Heart right ventricle (tissue), 16 donors: ENCODE measurements at places on chromosomes 11 and 22.

- DNase-seq = peak; percentile 11
These were observed 90.2 kb downstream of the SEZ6L start for GRCh38 chr22:26259510-26259909.

DNA sequence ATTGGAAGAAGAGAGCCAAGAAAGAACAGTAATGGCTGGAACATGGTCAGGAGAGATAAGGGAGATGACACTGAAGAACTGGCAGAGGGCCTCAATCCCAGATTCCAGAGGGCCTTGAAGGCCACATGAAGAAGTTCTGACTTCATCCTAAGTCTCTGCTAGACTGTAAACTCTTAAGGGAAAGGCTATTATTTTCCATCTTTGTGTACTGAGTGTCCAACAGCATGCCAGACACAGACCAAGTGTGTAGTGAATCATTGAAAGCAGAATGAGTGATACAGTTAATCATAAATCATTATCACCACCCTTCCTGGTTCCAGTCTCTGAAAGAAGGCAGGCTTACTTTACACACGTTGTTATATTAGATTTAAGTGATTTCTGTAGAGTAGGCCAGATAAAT lies 185.3 kb upstream of the C11orf87 start:
- no peak for DNase-seq

DNA sequence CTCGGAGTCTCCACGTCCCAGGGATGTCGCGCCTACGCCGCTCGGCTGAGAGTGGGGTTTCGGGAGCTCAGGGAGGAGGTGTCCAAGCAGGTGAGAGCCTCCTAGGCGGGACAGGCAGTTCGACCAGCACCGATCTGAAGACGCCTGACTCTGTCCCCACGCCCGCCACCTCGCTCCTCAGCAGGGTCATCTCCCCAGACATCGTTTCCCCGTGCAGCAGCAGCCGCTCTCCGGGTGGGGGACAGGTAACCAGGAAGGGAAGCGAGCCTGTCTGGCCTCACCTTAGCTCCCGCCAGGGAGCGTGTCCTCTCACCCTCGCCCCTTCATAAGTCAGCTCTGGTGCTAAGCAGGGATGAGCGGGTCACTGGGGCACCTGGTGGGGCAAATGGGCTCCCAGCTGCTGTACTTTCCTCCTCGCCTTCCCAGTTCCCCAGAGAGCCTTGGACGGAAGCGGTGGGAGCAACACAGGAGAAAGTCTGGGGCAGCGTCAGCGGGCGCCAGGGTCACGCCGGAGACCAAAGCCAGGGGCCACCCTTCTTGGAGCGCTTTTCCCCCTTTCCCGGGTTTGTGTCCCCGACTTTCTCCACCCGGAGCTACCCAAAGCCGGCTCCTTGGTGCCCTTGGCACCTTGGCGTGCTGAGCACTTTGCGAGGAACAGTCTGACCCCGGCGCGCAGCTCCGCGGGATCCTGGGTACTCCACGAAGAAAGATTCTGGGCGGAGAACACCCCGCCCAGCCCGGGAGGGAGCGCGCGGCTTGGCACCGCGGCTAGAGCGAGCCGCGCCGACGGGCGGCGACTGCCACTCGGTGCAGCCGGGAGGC lies 1.6 kb downstream of the SPON1 start:
- peak; percentile 41 for DNase-seq

- DNase-seq = no peak
These were observed 24.7 kb downstream of the DGCR2 start for GRCh38 chr22:19097518-19097917.

GRCh38 chr11:113730887-113731726 lies 25.0 kb upstream of the TMPRSS5 start:
- DNase-seq = no peak

DNA sequence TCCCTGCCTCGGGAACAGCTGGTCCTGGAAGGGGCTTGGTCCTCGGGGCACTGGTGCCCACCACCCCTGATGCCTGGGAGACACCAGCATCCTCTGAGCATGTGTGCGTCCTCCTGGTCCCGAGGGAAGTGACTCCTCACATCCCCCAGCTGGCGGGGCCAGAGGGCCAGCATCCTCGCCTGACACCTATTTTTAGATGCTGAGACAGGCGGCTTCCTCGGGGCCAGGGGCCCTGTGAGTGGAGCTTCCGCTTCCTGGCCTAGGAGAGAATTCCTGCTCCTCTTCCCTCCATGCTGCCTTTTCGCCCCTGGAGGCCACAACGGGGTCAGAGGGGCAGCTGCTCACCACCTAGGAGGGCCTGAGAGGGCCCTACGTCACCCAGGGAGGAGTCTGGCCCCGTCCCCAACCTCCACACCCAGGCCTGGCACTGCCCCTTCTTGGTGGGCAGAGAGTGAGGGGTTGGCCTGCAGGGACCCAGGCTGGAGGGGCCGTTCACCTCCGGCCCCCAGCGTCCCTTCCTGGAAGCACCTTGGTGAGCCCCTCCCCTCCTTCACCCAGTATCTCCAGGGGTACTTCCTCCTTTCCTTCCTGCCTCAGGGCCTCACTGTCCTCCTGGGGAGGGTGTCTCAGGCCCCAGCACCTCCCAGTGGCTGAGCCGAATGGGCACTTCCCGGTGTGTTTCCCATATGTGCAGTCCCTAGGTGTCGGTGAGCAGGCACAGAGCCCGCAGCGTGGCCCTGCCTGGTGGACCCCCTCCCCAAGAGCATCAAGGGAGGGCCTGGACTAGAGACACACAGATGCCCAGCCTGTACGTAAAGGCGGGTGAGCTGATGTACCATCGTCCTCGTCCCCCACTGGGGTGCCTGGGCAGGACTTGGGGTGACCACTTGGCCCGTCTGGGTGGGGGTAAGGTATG lies 6.1 kb downstream of the CD81 start:
- DNase-seq = peak; percentile 88

- no peak for DNase-seq
These were observed 19.1 kb upstream of the EHD1 start for GRCh38 chr11:64897381-64898075.

- DNase-seq = no peak
These were observed 48.3 kb upstream of the PAK1 start for GRCh38 chr11:77522215-77522614.

- no peak for DNase-seq
These were observed 3.9 kb downstream of the TSPAN4 start for GRCh38 chr11:846496-847098.

DNA sequence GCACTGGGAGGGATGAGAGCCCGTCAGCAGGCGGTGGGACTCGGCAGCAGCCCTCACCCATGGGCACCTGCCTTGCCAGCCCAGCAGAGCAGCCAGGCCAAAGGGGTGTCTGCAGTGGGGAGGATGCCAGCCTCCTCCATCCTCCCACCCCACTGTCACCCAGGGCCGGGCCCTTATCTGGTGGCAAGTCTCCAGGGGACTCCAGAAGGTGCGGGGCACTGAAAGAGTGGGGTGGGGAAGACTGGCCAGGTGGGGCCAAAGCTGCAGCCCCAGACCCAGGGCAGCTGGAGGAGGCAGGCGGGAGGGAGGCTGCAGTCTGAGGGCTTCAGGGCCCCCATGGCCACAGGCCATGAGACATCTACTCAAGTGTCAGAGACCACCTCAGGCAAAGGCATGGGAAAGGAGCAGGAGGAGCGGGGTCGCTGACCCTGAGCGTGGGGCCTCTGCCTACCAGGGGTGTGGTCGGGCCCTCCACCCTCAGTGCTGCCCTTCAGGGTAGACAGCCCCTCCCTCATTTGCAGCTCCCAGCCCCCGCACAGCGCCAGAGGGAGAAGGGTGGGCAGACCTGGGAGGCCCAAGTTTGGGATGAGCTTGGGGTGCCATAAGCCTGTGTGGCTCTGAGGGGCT lies 3.5 kb downstream of the DGCR6L start:
- no peak for DNase-seq

DNA sequence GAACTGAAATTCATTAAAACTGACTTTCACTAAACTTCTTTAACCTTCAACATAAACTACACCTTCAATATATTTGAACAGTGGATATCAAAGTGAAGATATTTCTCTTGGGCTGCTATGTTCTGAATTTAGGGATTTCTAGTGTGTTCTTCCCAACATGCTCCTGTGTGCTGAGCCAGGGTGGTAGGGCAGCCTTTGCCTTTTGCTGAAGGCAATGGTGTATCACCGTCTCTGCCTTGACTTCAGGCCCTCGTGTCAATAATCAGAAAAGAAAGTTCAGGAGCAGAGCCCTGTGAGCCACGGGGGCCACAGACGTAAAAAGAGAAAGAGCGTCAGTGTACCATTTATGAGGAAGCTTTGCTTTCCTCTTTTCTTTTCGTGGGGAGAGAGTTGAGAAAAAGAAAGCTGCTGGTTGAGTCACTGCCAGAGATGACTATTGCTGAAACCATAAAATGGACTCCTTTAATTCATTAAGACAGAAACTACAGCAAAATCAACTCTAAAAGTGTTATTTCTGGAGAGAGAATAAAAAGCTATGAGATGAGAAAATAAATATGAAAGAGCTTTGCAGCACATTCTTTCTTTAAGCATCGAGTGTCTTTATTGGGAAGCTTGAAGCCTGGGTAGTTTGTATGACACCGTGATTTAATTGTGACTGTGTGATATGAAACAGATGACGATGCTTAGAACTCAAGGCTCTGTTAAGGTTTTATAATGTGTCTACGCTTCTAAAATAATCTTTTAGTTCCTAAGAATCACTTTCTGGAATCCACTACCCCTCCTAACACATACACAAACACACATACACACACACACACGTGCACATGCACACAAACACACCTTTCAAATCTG lies 271.8 kb upstream of the MTNR1B start:
- DNase-seq = no peak

DNA sequence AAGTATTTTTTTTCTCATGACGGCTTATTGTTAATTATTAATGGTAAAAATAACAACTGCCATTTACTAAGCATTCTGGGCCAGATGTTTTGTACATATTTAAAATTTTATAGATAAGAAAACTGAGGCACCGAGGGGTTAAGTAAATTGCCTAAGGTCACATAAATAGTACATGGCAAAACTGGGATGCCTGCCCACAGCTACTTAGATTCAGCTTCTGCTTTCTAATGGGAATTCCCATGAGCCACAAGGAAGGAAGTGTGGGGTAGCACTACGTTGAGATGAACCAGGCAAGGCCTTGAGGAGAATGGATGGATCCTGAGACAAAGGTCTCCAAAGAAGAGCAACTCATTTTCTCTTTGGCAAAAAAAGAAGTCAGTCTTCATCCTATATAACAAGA lies 11.9 kb upstream of the PHF21A start:
- peak; percentile 42 for DNase-seq
